Activated naive CD4-positive, alpha-beta T cell treated with anti-CD3 and anti-CD28 coated beads for 36 hours (primary cell): ENCODE measurements at places on chromosomes 16 and 17. TPM values are rescaled to one million over a fixed set of nuclear protein-coding genes. Genes with fewer than 3 reads are reported as not detected.

The CIITA gene
- 0.29 TPM for total RNA-seq

The CYBA gene
- 167 TPM for total RNA-seq

The FGF11 gene
- 1.6 TPM for total RNA-seq

The CEMP1 gene
- 0.17 TPM for total RNA-seq

The C17orf107 gene
- 1.9 TPM for total RNA-seq

The NMT1 gene
- total RNA-seq: 234 TPM

The CPHXL2 gene
- total RNA-seq: not detected

The UTS2R gene
- total RNA-seq: not detected

The MYH8 gene
- not detected for total RNA-seq

The FN3KRP gene
- 31.7 TPM for total RNA-seq

The OR2C1 gene
- total RNA-seq: not detected

The RUNDC3A gene
- total RNA-seq: 0.17 TPM

The PIRT gene
- not detected for total RNA-seq

- H3K27ac ChIP-seq: no peak overlapping the region
- H3K36me3 ChIP-seq: no peaks in the 10 kb centered on the region
- H3K4me1 ChIP-seq: peaks cover 4% of the 10 kb centered on the region
- peak; percentile 5 for DNase-seq
- H3K4me3 ChIP-seq: no peak overlapping the region
- H3K27me3 ChIP-seq: no peaks in the 10 kb centered on the region
Measured at GRCh38 chr17:66040402-66040801, 151.5 kb downstream of the CEP112 start.

GRCh38 chr16:57871456-57871855, 69.2 kb upstream of the KIFC3 start:
- peaks cover 5% of the 10 kb centered on the region for H3K4me1 ChIP-seq
- H3K36me3 ChIP-seq: no peaks in the 10 kb centered on the region
- DNase-seq: no peak
- H3K27ac ChIP-seq: no peak overlapping the region
- no peak overlapping the region for H3K4me3 ChIP-seq

GRCh38 chr16:56518425-56518824, 1.4 kb downstream of the BBS2 start:
- H3K27ac ChIP-seq: no peak overlapping the region
- H3K4me1 ChIP-seq: peaks cover 49% of the 10 kb centered on the region
- no peak for DNase-seq
- no peaks in the 10 kb centered on the region for H3K36me3 ChIP-seq
- no peaks in the 10 kb centered on the region for H3K27me3 ChIP-seq

GRCh38 chr17:78236362-78237127, 5.1 kb downstream of the TMEM235 start:
- H3K4me3 ChIP-seq: no peak overlapping the region
- H3K4me1 ChIP-seq: peaks cover 3% of the 10 kb centered on the region
- H3K27ac ChIP-seq: no peak overlapping the region

DNA sequence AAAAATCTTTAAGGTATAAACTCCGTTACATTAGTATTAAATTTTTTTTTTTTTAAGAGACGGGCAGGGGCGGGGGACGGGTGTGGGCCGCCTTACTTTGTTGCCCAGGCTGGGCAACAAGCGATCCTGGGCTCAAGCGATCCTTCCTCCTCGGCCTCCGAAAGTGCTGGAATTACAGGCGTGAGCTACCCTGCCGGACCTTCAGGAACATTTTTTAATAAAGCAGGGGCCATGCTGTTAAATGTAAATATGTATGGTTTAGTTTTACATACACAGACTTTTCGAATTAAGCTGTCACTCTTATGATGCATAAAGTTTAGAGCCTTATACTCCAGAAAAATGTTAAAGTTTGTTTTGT, 2.4 kb downstream of the PPM1D start:
- H3K36me3 ChIP-seq: peaks cover 2% of the 10 kb centered on the region
- DNase-seq: no peak
- no peaks in the 10 kb centered on the region for H3K27me3 ChIP-seq
- peaks cover 44% of the 10 kb centered on the region for H3K4me1 ChIP-seq
- no peak overlapping the region for H3K27ac ChIP-seq

- H3K27me3 ChIP-seq: no peaks in the 10 kb centered on the region
- no peak overlapping the region for H3K4me3 ChIP-seq
- no peak overlapping the region for H3K27ac ChIP-seq
- H3K36me3 ChIP-seq: peaks cover 20% of the 10 kb centered on the region
- H3K4me1 ChIP-seq: peaks cover 27% of the 10 kb centered on the region
Measured at GRCh38 chr16:66890799-66891198, 10.5 kb downstream of the PDP2 start.

DNA sequence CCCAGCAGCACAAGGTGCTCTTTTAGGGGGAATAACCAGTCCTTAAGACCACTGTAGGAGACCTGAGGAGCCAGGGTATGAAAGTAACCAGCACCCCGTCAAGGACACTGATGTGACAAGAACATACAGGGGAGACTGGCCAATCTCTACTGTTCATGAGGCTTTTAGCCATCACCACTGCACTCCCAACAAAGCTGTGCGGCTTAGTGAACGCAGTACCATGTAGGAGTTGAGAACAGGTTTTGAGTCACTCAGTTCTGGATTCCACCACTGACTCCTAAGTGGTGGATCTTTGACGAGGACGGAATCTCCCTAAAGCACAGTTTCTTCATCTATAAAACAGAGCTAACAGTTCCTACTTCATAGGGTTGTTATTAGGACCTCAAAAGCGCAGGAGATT, 26.8 kb downstream of the COG4 start:
- H3K27ac ChIP-seq: peak overlapping the region; percentile 36
- peaks cover 8% of the 10 kb centered on the region for H3K4me1 ChIP-seq
- no peak overlapping the region for H3K4me3 ChIP-seq
- peaks cover 15% of the 10 kb centered on the region for H3K36me3 ChIP-seq
- no peak for DNase-seq
- H3K27me3 ChIP-seq: no peaks in the 10 kb centered on the region

DNA sequence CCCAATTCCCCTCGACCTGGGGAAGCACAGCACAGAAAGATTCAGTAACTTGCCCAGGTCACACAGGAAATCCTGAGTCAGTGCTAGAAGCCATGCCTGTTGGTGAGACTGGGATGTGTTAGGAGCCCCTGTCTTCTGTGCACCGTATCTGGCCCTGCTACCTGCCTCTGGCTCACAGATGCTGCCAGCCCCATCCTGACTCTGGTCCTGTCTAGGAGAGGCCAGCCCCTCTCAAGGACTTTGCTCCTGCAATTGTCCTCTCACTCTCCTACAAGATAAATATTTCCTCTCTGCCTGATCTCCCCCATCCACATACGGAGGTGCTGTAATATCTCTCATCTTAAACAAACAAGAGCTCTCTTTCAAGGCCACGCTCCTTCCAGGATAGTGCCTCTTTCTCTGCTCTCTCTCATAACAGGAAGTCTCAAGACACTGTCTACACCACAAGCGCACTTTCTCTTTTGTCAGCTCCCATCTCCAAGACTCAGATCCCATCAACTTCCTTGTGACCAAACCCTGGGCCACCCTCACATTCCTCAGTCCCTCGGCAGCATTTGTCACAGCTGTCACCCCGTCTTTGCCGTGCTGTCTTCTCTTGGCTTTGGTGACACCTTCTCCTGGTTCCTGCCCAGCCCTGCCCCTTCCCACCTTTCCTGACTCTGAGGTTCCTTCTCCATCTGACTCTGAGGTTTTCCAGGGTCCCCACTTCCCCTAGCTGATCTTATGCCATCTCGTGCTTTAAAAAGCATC, 1.9 kb downstream of the SLC13A2 start:
- peaks cover 14% of the 10 kb centered on the region for H3K4me1 ChIP-seq
- H3K27me3 ChIP-seq: no peaks in the 10 kb centered on the region
- H3K4me3 ChIP-seq: no peak overlapping the region
- no peaks in the 10 kb centered on the region for H3K36me3 ChIP-seq
- H3K27ac ChIP-seq: no peak overlapping the region

GRCh38 chr17:37825851-37826250, 81.0 kb upstream of the HNF1B start:
- peaks cover 11% of the 10 kb centered on the region for H3K27me3 ChIP-seq
- peaks cover 12% of the 10 kb centered on the region for H3K4me1 ChIP-seq
- no peak overlapping the region for H3K27ac ChIP-seq
- no peak overlapping the region for H3K4me3 ChIP-seq
- no peak for DNase-seq

DNA sequence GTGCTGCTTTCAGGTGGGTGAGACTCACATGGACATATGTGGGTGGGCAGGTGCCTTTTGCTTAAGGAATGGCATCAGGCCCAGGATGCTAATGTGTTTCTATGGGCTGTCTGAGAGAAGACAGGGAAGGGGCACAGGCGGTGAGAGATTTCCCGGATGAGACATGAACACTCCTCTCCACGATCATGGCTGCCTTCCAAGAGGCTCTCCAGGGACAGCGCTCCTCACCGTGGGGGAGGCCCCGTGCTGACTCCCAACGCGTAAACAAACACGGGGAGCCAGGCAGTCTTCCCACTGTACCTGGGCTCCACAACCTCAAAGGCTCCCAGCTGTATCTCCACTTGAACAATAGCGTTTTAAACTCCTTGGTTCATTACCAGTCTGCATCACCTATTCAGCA, 42.8 kb downstream of the CDK5R1 start:
- H3K27me3 ChIP-seq: no peaks in the 10 kb centered on the region
- no peak overlapping the region for H3K27ac ChIP-seq
- no peak for DNase-seq
- H3K4me3 ChIP-seq: no peak overlapping the region

DNA sequence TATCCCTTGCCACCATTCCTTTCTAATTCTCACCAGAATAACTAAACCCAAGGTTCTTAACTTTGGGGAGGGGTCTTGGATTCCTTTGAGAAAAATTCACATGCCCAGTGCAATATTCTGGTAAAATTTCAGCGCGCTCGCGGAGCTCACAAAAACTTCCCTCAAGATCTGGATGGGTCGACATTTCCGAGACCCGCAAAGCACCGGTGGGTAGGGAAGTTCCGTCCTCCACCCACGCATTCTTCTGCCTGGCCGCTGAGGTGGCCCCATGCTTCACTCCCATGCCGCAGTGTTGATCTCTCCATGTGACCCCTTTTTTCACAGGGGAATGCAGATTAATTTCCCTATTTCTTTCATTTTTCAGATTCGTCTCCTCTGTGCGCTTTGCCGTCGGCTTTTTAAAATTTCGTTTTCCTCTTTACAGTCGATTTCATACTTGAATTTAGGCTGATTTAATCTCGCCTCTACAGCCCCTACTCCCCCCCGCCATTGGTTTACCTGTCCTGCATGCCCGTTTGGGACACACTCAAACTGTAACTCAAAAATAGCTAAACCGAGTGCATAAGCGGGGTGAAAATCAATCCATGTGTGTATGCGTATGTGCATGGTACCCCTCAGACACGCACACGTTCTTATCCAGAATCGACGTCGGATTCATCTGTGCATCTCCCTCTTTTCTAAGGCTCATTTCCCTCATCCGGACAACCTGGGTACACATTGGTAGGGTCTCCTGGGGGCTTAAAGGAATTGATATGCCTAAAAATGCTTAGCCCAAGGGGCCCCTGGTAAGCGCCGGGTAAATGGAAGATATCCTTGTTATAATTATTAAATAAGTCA, 1.4 kb upstream of the SP6 start:
- no peak overlapping the region for H3K4me3 ChIP-seq
- H3K27me3 ChIP-seq: peaks cover 68% of the 10 kb centered on the region
- no peaks in the 10 kb centered on the region for H3K36me3 ChIP-seq
- H3K27ac ChIP-seq: no peak overlapping the region
- no peak for DNase-seq
- peaks cover 18% of the 10 kb centered on the region for H3K4me1 ChIP-seq

GRCh38 chr16:50683689-50684374, 2.7 kb upstream of the SNX20 start:
- peak; percentile 79 for DNase-seq
- peaks cover 1% of the 10 kb centered on the region for H3K36me3 ChIP-seq
- peaks cover 64% of the 10 kb centered on the region for H3K4me1 ChIP-seq

DNA sequence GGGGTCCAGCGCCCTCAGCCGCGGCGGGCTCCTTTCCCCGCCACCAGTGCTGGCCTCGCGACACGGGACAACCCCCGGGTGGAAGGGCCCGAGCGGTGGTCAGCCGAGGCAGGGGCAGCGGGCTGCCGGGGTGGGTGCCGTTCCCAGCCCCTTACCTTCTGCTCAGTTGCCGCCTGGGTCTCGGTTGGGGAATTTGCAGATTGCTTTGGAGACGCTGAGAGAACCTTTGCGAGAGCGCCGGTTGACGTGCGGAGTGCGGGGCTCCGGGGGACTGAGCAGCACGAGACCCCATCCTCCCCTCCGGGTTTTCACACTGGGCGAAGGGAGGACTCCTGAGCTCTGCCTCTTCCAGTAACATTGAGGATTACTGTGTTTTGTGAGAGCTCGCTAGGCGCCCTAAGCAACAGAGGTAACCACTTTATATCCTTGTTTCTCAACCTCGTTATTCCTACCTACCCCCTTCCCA, 381 bp downstream of the CTNS start:
- peaks cover 30% of the 10 kb centered on the region for H3K4me1 ChIP-seq
- no peak overlapping the region for H3K27ac ChIP-seq
- H3K27me3 ChIP-seq: no peaks in the 10 kb centered on the region
- peak overlapping the region; percentile 95 for H3K4me3 ChIP-seq
- DNase-seq: no peak
- H3K36me3 ChIP-seq: peaks cover 2% of the 10 kb centered on the region

DNA sequence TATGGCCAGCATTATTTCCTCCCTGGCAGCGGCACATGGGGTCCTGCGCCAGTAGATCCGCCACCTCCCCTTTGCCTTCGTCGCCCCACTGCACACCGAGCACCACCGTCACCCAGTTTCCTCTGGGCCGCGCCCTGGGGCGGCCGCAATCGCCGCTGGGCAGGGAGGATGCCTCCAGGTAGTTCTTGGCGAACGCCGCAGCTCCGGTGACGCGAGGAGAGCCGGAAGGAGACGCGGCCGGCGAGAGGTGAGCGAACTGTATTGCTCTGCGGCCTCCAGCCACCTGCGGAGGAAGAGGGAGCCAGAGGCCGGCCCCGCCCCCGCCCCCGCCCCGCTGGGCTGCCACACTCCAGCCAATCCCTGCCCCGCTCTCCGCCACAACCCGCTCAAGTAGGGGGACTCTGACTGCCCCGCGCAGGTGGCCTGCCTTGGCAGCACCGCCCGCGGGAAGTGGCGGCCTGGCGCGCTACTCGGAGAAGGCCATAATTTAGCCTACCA, 11.8 kb upstream of the SLFN13 start:
- DNase-seq: peak; percentile 58
- peak overlapping the region; percentile 61 for H3K4me3 ChIP-seq
- H3K27ac ChIP-seq: no peak overlapping the region

- no peaks in the 10 kb centered on the region for H3K27me3 ChIP-seq
- DNase-seq: no peak
- no peak overlapping the region for H3K4me3 ChIP-seq
- no peaks in the 10 kb centered on the region for H3K4me1 ChIP-seq
- H3K27ac ChIP-seq: no peak overlapping the region
Measured at GRCh38 chr16:66853261-66854139, 9.3 kb downstream of the CA7 start.
